AML-193 (cell line): ENCODE measurements at places on chromosomes 16 and 17.

DNA sequence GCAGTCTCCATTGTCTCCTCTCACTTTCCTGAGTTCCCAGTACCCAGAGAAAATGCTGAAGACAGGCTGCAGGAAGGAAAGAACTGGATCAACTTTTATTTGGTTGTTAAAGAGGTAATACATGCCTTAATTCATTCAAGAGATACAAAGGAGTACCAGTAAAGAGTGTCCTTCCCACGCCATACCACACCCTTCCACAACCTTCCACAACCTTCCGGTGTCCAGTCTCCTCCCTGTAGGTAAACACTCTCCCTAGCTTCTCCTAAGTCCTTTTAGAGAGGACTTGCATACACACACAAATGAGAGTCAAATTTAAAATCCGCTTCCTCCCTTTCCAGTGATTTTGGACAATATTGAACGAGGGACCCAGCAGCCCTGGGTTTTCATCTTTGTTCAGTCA, 2.8 kb upstream of the CA7 start:
- DNase-seq, result no peak

GRCh38 chr17:53033297-53033696, 789.4 kb upstream of the KIF2B start:
- DNase-seq, result no peak

DNA sequence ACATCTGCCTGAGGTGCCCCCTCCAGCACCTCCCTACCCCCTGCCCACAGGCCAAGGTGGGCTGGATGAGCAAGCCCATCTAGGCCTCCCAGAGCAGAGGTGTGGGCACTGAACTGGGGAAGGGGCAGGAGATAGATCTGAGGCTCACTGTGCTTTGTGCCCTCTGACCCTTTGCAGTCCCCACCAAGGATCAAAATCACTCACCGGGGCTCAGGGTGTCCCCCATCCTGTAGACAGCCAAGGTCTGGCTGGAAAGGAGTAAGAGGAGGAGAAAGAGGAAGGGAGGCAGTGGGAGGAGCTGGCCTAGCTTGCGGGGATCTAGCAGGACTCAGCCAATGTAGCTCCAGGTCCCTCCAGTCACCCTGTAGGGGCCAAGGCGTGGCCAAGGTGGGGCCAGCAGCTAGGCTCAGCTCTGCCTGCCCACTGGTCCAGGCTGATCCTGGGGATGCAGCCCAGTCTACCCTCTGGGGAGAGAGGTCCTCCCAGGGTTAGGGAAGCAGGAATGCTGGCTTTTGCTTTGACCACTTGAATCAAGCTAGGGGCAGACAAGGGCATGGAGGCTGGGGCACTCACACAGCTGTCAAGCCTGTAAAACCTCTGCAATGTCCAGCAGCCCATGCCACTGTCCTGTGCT, 1.8 kb downstream of the SLC12A4 start:
- peak; percentile 20 for DNase-seq

DNA sequence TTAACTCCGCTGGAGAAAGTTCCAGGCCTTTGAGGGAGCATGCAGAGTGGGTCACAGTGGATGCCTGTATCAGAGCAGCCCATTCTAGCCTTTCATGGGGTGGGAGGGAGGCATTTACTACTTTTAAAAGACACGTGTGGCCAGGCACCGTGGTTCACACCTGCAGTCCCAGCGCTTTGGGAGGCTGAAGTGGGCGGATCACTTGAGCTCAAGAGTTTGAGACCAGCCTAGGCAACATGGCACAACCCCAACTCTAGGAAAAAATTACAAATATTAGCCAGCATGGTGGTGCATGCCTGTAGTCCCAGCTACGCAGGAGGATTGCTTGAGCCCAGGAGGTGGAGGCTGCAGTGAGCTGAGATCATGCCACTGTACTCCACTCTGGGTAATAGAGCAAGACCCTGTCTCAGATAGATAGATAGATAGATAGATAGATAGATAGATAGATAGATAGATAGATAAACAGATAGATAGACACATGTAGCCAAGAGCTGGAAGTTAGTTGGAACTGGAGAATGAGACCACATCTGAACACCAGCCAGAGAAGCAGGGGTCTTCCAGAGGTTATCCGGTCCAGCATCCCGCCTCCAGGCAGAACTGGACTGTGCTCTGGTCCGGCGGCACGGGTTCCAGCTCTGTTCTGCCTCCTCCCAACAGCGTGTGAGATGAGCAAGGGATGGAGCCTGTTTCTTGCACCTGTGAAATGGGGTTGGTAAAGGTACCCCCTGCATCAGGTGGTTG, 3.6 kb downstream of the ADCY7 start:
- no peak for DNase-seq

DNA sequence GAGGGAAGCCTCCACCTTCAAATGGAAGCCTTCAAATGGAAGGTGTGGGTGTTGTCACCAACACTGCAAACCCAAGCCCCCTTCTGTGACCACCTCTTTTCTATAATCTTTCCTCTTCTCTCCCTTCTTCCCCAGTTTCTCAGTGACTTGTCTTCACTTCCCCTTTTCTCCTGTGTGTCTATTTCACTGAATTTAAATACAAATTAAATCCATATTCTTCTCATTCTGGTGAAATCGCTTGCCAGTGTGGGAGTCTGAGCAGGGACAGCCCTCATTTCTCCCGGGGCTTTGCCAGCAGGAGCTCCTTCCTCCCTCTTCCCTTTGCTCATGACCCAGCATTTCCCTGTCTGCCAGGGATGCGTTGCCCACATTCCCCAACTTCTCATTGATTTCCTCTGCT, 6.4 kb upstream of the ITGAX start:
- DNase-seq, result peak; percentile 17
